ENCODE measurements at places on chromosomes 4 and X.

DNA sequence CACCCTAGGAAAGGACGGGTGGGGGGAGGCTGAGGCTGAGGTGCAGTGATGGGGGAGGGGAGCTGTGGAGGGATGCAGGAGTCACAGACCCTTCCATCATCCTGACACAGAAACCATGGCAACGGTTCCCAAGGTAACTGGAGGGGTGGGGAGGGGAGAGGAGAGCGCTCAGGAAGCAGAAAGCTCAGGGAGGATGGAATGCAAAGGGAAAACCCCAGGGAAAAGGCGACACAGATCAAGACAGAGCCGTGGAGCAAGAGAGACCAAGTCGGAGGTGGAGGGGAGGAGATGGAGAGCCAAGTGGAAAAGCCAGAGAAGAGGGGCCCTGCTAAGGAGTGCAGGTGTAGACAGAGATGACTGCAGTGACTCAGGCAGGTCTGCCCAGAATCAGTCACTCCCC, 14.5 kb downstream of the L1CAM start:
- DNase-seq = no peak

DNA sequence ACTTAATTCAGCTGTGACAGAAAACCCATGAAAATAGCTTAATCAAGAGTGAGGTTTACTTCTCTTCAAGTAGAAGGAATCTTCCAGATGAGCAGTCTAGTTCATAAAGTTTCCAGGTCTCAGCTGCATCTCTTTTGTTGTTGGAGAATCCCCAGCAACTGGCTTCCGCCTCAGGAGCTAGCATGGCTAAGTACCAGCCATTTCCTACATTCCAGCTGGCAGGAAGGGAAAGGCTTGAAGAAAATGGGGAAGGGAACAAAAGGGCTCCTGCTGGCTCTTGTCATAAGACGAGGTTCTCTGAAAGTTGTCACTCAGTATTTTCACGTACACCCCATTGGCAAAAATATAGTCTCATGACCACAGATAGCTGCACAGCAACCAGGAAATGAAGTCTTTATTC, 27.3 kb upstream of the TRIM2 start:
- DNase-seq = no peak

DNA sequence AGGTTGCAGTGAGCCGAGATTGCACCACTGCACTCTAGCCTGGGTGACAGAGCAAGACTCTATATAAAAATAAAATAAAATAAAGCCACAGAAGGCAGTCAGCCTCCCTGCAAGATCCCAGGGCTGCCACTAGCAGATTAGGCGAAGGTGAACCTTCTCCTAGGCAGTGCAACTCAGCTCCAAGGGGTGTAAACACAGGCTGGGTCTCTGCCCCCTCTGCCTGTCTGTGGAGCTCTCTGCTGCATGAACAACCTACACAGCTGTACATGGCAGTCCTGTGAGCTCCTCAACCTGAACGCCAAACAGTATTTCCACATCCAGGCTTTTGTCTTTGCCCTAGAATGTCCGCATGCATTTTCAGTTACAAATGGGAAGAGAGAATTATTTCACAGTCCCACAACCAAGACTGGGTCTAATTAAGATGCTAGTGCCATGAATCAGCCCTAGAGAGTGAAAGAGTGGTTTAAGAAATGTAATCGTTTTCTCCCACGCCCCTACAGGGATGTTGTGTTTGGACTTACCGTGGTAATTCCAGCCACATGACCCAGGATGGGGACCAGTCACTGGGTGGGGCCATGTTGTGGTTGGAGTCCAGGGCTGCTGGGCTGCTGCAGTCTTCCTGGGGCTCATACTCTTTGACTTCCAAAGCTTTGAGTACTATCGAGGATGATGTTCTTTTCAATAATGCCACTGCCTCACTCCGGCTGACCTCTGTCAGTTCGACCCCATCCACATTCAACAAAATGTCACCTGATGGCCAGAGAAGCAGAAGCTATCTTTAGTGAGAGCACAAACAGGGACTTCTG, 99.0 kb downstream of the FIP1L1 start:
- no peak for DNase-seq

DNA sequence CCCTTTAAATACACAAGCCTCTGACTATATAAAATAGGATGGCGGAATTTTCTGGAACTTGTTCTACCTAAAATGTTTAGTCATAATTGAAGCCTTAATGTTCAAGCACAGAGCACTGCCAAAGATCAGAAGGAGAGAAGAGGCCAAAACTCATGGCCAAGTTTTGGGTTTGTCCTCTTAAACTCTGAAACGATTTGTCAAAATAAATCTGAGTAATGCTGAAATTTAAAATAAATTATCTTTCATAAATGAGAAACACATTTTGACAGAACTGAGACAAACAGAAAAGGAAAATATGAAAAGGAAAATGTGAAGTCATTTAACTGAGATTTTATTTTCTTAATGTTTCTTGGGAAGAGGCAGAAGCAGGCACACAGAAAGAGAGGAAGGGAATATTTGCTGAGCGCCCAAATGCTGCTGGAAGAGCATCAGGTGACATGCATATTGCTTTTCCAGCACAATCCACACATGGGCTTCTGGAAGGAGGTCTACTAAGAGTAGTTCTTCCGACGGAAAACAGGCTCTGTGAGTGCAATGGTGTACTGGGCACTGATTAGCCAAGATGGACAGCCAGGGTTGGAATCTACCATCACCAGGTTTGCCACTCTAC, 47.4 kb upstream of the ZNF518B start:
- DNase-seq = no peak

- DNase-seq = no peak
Observed at GRCh38 chrX:39777623-39778025, 320.1 kb downstream of the BCOR start.

DNA sequence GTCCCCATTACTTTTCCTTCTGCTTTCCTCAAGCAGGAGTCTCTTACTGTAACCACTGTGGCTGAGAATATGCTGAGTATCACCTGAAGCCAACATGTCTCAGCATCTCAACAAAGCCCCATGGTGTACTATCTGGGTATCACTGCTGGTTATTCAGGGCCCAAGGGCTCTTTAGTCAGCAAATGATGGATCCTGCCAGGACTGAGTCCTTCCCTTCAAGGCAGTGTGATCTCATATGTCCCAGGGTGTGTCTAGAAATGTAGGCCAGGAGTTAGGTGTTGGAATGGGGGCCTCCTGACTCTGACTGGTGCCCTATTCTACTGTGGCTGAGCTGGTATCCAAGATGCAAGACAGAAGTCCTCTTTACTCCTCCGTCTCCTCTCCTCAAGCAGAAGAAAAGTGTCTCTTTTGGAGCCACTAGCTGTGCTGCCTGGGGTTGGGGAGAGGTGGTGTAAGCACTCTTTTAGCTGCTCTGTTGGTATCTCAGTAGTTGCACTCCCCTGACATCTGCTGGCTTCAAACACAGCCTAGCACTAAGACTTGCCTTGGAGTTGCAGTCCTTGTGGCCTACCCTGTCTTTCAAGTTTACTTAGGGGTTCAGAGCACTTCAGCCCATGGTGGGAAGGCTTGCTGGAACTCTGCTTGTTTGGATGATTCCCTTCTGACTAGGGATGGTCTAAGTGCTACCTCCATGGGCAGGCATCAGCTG, 28.6 kb downstream of the OCIAD2 start:
- no peak for DNase-seq

- DNase-seq = no peak
Observed at GRCh38 chr4:31194823-31195222, 474.7 kb downstream of the PCDH7 start.

DNA sequence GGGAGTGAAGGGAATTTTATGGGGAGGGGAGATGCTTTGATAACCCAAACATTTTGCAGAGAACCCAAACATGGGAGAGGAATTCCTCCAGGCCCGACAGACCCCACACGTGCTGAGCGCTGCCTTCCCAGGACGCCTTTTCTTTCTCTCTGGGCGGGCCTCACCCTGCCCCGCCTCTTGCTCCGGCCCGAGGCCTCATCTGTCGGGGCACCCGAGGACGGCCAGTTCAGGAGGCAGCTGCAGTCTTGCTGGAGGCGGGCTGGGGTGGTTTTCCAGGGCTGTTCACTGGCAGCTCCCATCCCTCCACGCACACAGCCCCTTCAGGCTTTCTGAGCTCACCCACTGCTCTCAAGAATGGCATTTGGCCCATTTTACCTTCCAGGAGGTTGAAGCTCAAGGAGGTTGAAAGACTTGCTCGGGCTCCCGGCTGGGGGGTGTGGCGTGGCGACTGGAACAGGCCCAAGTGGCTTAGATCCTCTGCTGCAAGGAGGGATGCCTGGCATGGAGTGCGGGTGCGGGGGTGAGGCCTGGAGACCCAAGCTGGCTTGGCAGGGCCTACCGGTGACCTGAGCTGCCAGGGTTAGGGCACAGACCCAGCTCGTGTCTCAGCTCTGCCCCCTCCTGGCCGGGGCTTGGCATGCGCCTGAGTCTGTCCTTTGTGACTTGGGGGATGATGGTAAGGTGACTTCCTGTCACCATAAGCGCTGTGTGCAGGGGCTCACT, 99.2 kb downstream of the PSAPL1 start:
- DNase-seq = peak; percentile 48

DNA sequence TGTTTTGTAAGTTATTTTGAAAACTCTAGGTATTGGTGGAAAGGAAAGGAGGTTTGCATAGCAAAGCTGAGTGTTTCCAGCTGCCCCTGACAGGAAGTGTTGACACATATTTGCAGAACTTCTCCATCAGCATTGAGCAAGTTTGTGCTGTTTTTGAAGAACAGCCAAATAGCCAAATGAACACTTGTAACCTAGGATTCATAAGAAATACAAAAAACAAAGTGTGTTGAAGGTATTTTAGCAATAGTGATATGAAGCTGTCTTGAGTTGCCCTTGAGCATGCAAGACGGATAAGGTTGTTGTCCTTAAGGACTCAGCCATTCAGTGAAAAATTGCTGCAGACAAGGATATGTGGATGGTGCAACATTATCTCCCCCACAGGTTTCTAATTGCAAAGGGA, 68.3 kb upstream of the PGM2 start:
- DNase-seq = peak; percentile 15

DNA sequence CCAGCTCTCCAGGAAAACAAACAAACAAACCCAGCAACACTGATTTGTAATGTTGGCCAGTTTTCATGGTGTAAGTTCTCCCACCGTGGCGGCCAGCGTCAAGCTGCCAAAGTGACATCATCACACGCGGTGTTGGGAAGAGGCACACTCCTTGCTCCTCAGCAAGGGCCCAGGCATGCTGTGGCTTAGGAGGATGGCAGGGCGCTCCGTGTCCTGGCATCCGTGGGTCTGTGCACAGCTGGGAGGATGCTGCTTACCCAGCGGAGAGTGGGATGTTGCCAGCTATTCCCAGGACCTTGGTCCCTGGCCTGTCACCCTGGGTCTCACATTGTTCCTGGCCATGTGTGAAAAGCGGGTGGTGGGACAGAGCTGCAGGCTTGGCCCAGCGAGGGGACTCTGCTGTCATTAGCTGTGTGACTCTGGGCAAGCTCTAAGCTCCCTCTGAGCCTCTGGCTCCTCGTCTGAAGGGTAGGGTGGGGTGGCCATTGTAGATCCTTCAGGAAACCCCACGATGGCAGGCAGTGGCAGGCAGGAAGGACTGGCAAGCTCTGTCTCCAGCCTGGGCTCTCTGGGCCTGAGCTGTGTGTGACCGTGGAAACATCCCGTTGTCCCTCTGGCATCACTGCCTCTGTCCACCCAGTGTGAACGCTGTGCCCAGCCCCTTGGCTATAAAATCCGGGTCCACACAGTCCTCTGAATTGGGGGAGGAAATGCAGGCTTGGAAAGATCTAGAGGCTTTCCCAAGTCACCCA, 10.8 kb downstream of the PSAPL1 start:
- no peak for DNase-seq

GRCh38 chr4:17012451-17012850, 114.0 kb upstream of the LDB2 start:
- no peak for DNase-seq

- no peak for DNase-seq
Observed at GRCh38 chr4:141853091-141853764, 216.8 kb downstream of the IL15 start.

- DNase-seq = no peak
Observed at GRCh38 chr4:44056721-44057151, 391.9 kb downstream of the KCTD8 start.

- DNase-seq = no peak
Observed at GRCh38 chrX:112223391-112223790, 140.8 kb upstream of the TRPC5 start.

GRCh38 chr4:43341741-43342140, 449.2 kb downstream of the GRXCR1 start:
- no peak for DNase-seq

DNA sequence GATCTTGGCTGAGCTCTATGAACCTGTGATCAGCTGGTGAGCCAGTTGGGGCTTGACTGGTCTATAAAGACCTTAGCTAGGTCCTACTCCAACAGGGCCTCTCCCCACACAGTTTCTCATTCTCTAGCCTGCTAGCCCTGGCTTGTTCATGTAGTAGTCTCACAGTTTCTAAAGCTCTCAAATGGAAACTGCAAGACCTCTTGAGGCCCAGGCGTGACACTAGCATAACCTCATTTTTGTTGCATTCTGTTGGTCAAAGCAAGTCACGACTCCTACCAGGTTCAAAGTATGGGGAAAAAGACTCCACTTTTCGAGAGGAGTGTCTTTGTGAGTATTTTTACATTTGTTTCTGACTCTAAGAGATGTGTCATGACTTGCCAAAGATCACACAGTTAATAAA, 50.9 kb downstream of the CEP44 start:
- no peak for DNase-seq

- DNase-seq = no peak
Observed at GRCh38 chr4:158202481-158202880, 7.8 kb upstream of the TMEM144 start.

- no peak for DNase-seq
Observed at GRCh38 chr4:148283665-148284064, 158.5 kb downstream of the NR3C2 start.

DNA sequence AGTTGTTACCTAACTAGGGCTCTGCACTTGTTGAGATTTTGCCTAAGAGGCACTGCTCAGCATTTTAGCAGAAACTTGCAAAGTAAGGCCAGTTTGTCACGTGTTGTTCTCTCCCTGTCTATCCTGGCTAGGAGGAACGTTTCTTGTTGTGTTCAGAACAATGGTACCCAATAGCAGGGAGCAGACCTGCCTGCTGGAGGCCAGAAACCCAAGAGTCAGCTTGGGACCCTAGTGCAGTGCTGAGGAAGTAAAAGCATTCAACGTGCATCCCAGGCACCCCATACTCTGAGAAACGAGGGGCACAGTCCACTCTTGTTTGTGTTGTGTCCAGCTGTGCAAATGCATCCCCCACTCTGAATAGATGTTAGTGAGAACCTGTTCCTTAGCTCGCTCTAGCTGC, 42.4 kb downstream of the SOD3 start:
- DNase-seq = no peak

- DNase-seq = no peak
Observed at GRCh38 chrX:41732260-41732659, 8.3 kb downstream of the GPR82 start.

DNA sequence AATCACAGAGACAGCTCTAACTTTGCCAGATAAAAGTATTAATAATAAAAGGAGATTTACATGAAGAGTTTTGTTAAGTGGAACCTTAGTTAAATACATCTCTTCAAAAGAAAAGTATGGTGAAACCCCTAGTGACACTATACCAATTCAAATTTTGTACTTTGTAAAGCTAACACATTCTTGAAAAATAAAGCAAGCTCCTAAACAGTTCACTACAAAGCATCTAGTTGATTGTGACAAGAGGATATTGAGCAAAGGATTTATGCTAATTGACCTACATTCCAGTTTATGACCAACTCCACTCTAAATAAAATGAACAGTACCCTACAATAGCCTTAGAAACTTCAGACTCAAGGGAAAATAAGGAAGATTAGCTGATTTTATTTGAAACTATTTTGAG, 69.4 kb upstream of the WDR17 start:
- no peak for DNase-seq

- DNase-seq = no peak
Observed at GRCh38 chr4:138485498-138485897, 243.3 kb upstream of the SLC7A11 start.
